ENCODE measurements at places on chromosomes 3 and 15.

GRCh38 chr15:41017066-41017735 lies 63.9 kb downstream of the CHAC1 start:
- no peak for DNase-seq

DNA sequence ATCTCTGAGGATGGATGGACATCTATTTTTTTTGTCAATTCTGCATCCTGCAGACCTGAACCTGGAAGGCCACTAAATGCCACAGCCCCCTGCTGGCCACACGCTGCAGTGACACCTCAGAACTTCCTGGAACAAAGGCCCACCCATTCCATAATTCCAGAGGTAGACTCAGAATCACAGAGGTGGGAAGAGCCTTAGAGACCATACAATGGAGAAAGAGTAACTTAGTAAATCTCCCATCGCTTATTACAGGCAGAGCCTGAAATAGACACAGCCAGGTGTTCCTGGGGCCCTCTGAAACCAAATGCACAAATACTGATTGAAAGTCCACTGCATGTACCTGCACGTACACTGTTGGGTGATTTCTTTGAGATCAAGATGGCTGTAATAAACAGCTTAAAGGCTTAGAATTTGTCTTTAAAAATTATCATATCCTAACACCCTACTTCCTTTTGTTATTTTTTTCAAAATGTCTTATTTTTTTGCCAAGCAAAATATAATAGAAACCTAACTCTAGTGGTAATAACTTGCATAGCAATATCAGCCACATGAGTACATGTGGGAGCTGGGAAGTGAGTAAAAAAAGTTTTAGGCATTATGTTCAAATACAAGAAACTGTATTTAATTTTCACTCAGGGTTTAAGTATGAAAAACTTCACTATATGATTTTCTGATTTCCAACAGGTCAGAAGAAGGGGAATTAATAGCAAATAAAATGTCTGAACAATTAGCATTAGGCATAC lies 62.7 kb downstream of the EOMES start:
- no peak for DNase-seq

DNA sequence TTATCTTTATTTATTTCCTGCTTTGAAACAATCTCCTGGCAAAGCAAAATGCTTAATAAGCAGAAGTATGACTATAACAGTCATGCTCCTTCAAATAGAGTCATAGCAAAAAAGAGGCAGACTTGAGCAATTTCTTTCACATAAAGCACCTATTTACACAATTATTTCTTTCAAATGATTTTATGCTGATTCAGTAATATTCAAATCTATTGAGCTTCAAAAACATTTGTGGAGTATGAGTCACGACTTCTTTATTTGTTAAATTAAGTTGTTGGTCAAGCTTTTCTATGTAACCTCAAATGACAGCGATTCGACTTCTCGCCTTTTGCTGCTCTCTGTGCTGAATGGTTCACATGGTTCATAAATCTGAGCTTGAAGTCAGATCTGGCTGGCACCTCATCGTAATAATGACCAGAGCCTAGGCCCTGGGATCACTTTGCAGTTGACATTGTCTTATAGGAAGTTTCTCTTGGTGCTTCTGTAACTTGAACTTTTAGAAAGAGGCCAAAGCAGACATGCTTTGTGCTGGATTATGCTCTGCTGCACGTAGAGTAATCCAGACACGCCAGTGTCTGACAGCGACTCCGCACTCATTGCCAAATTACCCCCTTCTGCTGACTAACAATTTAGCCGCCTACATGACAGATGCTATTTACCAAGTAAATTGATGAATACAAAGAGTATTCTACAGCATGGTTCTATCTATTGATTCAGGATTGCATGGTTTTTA lies 139.0 kb downstream of the MCTP2 start:
- no peak for DNase-seq

GRCh38 chr15:76217029-76217881 lies 94.0 kb downstream of the ETFA start:
- peak; percentile 77 for DNase-seq

Measured in DMS79 treated with DMSO at 0.1 percent for 48 hours (cell line).